ENCODE measurements at places on chromosomes 4 and X. TPM values are rescaled to one million over a fixed set of nuclear protein-coding genes. Genes with fewer than 3 reads are reported as not detected.

DNA sequence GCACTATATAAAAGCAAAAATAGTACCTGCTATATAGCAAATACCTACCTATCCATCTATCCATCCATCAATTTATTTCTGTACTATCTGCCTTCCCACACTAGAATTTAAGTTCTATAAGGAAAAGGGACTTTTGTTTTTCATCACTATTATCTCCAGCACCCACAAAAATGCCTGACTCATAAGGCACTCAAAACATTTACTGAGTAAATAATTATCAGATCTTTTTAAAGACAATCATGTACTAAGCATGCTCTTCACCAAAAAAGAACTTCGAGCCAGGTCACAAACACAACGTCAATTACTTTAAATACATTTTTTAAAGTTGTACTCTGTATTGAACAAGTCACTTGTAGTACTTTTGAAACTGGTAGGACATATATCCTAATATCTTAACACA lies 119.9 kb downstream of the FBXW7 start:
- H3K36me3 ChIP-seq = peaks cover 3% of the 10 kb centered on the region
- no peak overlapping the region for H3K4me3 ChIP-seq
- peaks cover 48% of the 10 kb centered on the region for H3K4me1 ChIP-seq
- H3K27ac ChIP-seq = no peak overlapping the region
- H3K27me3 ChIP-seq = no peaks in the 10 kb centered on the region

GRCh38 chr4:166042510-166043055 lies 169.5 kb downstream of the TLL1 start:
- no peaks in the 10 kb centered on the region for H3K27me3 ChIP-seq
- H3K4me3 ChIP-seq = no peak overlapping the region
- H3K36me3 ChIP-seq = no peaks in the 10 kb centered on the region
- no peaks in the 10 kb centered on the region for H3K4me1 ChIP-seq

DNA sequence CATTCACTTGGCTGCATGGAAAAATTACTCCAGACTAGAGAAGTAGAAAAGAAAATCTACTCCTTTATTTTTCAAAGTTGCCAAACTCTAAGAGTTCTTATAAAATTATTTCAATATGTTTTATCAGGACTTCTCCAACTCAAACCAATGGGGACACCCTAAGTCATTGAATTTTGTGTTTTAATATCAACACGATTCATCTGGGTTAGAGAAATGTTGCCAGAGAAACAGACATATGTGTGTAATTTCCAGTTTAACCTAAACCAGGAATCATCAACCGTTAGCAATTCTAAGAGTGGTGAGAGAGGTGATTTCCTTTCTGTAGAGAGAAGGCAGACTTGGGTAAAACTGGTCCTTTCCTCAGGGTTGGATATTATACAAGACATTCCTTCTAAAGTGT lies 291.8 kb downstream of the LDB2 start:
- H3K27ac ChIP-seq = no peak overlapping the region
- no peaks in the 10 kb centered on the region for H3K4me1 ChIP-seq

DNA sequence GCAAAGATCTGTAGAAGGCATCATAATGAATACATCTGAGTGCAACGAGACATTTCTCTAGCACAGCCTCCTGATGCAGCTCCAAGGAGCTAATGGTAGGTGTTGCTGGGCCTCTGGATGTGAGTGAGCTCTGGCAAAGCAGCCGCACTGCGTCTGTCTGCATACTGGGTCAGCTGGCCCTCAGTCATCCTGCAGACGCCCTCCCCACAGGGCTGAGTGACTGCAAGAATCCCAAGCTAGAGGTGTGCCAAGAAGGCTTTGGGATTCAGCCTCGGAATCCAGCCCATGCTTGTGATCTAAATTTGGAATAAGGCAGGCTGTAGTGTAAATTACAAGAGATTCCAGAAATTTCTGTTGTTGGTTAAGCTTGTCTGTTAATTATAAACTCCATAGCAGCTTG lies 18.5 kb downstream of the HERC3 start:
- no peak for DNase-seq
- peaks cover 74% of the 10 kb centered on the region for H3K36me3 ChIP-seq
- no peak overlapping the region for H3K4me3 ChIP-seq
- H3K27ac ChIP-seq = peak overlapping the region; percentile 92

DNA sequence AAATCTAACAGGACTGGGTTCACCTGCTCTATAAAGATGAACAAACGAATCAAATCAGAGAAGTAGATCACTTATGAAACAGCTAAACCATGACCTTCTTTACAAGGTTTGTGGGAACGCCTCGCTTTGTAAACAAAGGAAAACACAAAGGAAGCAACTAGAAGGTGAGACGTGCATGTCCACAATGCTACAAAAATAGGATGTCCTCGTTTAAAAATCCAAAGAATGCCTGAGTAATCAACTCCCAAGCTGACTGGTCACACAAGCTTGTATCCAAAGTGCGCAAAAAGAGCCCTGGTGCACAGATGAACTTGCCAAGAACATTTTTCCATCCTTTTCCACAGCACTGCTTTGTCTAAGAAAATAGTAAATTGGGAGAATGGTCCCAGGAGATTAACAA lies 6.3 kb upstream of the SH3KBP1 start:
- H3K4me3 ChIP-seq = no peak overlapping the region
- no peak for DNase-seq
- no peak overlapping the region for H3K27ac ChIP-seq
- peaks cover 10% of the 10 kb centered on the region for H3K4me1 ChIP-seq
- H3K27me3 ChIP-seq = no peaks in the 10 kb centered on the region

GRCh38 chr4:2696423-2696822 lies 59.7 kb downstream of the TNIP2 start:
- no peak for DNase-seq
- no peak overlapping the region for H3K4me3 ChIP-seq
- peaks cover 20% of the 10 kb centered on the region for H3K4me1 ChIP-seq
- H3K27ac ChIP-seq = no peak overlapping the region

GRCh38 chrX:39674490-39675161 lies 423.1 kb downstream of the BCOR start:
- no peak overlapping the region for H3K27ac ChIP-seq
- H3K36me3 ChIP-seq = no peaks in the 10 kb centered on the region
- H3K4me3 ChIP-seq = no peak overlapping the region
- no peak for DNase-seq
- no peaks in the 10 kb centered on the region for H3K4me1 ChIP-seq

DNA sequence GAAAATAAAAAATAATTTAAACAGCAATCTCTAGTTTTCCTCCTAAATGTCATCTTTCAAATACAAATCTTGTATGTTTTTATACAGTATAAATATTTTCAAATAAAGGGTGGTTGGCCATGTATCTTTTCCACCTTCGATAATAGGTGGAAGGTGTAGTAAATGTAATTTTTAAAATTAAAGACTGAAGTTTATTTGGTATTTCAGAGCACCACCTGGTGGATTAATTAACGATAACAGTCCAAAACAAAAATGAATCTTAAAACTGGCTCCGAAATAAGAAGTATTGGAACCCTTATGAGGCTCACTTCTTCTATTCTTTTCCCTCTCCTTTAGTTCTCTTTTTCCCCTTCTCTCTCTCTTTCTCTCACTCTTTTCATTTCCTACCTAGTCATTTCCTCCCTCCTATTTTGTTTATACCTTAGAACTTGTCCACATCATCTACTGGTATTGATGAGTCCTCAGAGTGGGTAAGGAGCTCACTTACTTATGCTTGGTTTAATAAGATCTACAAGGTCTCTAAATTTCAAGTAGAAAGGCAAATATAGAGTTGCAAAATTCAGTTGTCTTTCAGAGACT lies 82.9 kb upstream of the EXOC1L start:
- H3K4me3 ChIP-seq = no peak overlapping the region
- H3K27ac ChIP-seq = no peak overlapping the region
- no peaks in the 10 kb centered on the region for H3K4me1 ChIP-seq
- DNase-seq = no peak
- peaks cover 36% of the 10 kb centered on the region for H3K27me3 ChIP-seq

DNA sequence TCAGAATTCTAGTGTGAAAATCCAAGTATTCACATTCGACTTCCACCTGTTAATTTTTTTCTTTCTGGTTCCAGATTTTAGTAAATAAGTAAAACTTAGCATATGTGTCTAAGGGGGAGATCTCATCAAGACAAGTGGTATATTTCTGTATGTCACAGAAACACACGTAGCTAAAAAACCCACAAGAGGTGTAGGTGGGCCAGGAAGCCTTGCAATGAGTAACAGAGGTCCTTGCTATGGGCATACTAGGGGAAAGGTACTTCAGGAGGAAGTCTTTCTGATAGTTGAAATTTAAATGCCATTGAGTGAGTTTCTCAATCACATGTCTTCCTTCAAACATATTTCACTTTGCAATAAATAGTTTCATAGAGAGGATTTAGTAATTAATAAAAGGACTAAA lies 315.8 kb downstream of the MID1IP1 start:
- H3K27ac ChIP-seq = no peak overlapping the region
- H3K27me3 ChIP-seq = peaks cover 2% of the 10 kb centered on the region
- no peaks in the 10 kb centered on the region for H3K36me3 ChIP-seq
- H3K4me3 ChIP-seq = no peak overlapping the region

DNA sequence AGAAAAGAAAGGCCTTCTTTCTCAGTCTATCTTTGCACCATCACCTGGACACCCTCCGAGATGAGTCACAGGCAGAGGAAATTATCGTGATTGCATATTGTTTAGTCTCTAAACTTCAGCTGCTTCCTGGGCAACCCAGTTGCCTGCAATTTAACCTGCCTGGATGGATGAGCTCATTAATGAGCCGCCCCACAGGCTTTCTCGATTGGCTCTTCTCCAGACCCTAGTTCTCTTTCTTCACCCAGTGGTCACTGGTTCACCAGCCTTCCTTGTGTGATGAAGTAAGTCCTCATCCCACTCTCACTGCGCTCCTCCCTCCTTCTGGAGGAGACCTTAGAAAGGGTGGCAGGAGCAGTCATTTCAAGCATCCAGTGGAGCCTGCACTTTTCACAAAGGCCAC lies 94.4 kb downstream of the SOWAHB start:
- no peak overlapping the region for H3K27ac ChIP-seq
- no peaks in the 10 kb centered on the region for H3K4me1 ChIP-seq
- DNase-seq = no peak
- H3K36me3 ChIP-seq = no peaks in the 10 kb centered on the region
- H3K4me3 ChIP-seq = no peak overlapping the region

DNA sequence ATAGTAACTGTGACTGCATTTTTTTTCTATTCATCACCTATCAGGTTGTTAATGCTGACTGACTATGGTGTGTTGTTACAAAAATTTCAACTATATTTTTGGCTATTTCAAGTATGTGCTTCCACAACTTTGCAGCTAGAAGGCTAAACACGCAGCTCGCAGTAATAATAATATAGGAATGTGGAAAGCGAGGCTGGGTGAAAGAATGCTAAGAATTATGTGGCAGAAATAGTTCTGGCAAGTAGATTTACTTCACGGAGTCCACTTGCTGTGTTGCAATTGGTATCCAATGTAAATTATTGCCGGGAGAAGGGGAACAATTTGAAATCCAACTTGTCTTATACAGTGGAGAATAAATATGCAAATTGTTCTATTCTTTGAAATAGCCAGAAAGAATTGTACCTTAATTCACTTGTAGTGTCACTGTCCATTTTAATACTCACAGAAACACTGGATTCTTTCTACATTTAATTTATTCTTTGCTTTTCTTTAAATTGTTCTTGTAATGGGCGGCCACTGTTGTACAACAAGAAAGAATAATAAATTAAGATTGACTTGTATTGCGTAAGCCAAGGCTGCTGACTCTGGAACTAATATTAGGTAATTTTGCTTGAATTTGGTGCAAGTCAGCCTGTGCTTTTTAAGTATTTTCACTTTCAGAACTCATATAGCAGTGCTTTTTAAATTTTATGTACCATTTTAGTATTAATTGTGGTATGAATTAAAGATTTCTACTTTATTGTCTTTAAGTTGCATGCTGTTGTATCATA lies 154.9 kb downstream of the FRMPD4 start:
- no peak overlapping the region for H3K4me3 ChIP-seq
- H3K27ac ChIP-seq = no peak overlapping the region
- DNase-seq = no peak
- peaks cover 1% of the 10 kb centered on the region for H3K27me3 ChIP-seq
- no peaks in the 10 kb centered on the region for H3K36me3 ChIP-seq

DNA sequence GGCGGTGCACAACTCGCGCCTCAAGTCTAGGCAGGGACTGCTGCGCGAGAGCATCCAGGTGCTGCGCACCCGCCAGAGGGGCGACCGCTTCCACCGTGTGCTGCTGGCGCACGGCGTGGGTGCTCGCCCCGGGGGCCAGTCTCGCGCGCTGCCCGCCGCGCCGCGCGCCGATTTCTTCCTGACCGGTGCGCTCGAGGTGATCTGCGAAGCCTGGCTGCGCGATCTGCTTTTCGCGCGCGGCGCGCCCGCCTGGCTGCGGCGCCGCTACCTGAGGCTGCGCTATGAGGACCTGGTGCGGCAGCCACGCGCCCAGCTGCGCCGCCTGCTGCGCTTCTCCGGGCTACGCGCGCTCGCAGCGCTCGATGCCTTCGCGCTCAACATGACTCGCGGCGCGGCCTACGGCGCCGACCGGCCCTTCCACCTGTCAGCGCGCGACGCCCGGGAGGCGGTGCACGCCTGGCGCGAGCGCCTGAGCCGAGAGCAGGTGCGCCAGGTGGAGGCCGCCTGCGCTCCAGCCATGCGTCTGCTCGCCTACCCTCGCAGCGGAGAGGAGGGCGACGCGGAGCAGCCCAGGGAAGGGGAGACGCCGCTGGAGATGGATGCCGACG lies 1.3 kb downstream of the CHST7 start:
- H3K27ac ChIP-seq = no peak overlapping the region
- H3K36me3 ChIP-seq = no peaks in the 10 kb centered on the region
- peaks cover 42% of the 10 kb centered on the region for H3K4me1 ChIP-seq
- peaks cover 3% of the 10 kb centered on the region for H3K27me3 ChIP-seq
- peak; percentile 35 for DNase-seq
- peak overlapping the region; percentile 75 for H3K4me3 ChIP-seq

- no peak for DNase-seq
- H3K27me3 ChIP-seq = peaks cover 5% of the 10 kb centered on the region
- no peak overlapping the region for H3K27ac ChIP-seq
- no peak overlapping the region for H3K4me3 ChIP-seq
- H3K36me3 ChIP-seq = no peaks in the 10 kb centered on the region
- H3K4me1 ChIP-seq = peaks cover 3% of the 10 kb centered on the region
Observed at GRCh38 chr4:138961664-138962063, 53.9 kb upstream of the NOCT start.

- no peak overlapping the region for H3K27ac ChIP-seq
- H3K4me3 ChIP-seq = no peak overlapping the region
- H3K4me1 ChIP-seq = peaks cover 19% of the 10 kb centered on the region
- peak; percentile 18 for DNase-seq
- no peaks in the 10 kb centered on the region for H3K36me3 ChIP-seq
Observed at GRCh38 chrX:52988985-52989917, 30.9 kb upstream of the FAM156A start.

DNA sequence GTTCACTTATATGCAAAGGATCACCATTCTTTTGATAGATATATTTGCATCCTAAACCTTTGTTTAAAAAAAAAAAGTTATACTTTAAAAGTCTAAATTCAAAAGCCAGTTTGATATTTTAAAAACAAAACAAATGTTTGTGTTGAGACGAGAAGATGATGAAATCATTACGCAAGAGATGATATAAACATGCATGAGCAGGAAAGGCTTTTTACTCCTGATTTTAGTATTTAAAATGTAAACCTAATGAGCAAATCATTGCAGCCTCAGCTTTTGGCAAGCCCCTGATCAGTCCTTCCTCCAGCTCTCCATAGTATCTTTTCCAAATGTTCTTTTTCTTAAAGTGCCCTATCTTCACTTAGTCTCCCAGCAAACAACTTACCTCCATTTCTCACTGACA lies 115.6 kb downstream of the ARAP2 start:
- peaks cover 3% of the 10 kb centered on the region for H3K4me1 ChIP-seq
- peaks cover 27% of the 10 kb centered on the region for H3K36me3 ChIP-seq
- H3K27ac ChIP-seq = peak overlapping the region; percentile 68
- no peak for DNase-seq

Gene DCLK2
- total RNA-seq = not detected

Gene XAGE2
- not detected for total RNA-seq

Gene KCTD8
- total RNA-seq = not detected

Gene CYTL1
- not detected for total RNA-seq

Gene BMP3
- not detected for total RNA-seq

Gene CXCL11
- not detected for total RNA-seq
